ENCODE measurements at places on chromosomes 6 and 20.

DNA sequence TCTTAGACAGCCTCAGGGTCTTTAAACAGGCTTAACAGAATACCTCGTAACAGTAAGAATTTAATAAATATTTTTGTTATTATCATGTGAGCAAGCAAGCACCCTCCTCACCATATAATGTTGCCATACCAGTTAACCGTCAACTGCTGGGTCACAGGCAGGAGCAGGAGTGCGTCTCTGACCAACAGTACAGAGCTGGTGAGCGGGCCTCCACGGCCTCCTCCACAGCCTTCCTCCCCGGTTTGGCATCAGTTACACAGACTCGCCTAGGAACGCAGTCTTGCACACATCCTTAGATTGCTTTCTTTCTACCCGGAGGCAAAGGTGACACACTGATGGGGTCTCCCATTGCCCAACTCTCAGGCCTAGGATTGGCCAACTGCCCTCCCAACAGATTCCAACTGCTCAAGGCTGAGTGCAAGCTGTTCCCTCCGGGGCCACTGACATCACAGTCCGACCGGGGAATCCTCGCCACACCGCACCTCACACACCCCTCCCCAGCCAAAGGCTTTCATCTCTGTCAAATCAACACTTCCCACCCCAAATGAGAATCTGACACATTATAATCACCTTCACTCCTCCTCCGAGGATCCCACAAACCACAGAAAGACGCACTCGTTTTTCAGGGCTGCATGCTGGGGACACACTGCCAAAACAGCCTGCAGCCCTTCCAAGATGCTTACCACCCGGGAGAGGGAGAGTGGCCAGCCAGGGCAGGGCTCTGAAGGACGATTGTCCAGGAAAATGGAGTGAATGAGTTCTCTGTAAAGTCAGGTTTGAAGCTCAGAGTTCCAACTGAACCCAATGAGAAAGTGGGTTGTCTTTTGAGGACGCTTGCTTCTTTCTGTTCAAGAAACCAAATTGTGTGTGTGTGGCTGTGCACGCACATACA, 63.2 kb downstream of the PDE10A start:
- DNase-seq: no peak

DNA sequence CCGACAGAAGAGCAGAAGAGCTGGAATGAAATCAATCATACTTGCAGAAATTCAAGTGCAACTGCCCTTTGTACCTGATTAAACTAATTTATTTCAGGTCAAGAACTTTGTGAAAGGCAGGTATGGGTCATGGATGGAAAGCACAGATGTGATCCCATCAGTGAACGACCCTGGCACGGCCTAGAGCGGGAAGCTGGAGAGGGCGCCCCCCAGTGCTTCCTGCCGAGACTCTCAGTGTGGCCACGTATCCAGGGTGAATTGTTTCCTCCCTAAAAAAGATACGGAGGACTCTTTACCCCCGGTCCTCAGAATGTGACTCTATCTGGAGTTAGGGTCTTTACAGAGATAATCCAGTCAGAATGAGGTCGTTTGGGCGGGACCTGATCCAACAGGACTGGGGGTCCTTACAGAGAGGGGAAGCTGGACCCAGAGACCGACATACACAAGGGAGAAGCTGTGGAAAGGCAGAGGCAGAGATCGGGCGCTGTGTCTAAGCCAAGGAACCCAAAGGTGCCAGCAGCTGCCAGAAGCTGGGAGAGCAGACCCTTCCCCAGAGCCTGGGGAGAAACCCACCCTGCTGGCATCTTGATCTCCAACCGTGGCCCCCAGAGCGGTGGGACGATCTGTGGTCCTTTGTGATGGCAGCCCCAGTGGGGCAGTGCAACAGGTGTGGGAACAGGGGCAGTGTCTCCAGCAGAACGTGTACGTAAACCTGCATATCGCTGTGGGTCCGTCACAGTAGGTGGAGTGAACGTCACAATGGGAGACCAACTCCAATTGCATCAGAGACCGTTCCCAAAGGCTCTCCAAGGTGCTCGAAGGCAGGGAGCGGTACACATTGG, 91.9 kb downstream of the TAF4 start:
- no peak for DNase-seq

- no peak for DNase-seq
Measured at GRCh38 chr20:39993742-39994141, 695.3 kb downstream of the MAFB start.

- DNase-seq: peak; percentile 63
Measured at GRCh38 chr20:17525650-17526049, 5.5 kb downstream of the BFSP1 start.

DNA sequence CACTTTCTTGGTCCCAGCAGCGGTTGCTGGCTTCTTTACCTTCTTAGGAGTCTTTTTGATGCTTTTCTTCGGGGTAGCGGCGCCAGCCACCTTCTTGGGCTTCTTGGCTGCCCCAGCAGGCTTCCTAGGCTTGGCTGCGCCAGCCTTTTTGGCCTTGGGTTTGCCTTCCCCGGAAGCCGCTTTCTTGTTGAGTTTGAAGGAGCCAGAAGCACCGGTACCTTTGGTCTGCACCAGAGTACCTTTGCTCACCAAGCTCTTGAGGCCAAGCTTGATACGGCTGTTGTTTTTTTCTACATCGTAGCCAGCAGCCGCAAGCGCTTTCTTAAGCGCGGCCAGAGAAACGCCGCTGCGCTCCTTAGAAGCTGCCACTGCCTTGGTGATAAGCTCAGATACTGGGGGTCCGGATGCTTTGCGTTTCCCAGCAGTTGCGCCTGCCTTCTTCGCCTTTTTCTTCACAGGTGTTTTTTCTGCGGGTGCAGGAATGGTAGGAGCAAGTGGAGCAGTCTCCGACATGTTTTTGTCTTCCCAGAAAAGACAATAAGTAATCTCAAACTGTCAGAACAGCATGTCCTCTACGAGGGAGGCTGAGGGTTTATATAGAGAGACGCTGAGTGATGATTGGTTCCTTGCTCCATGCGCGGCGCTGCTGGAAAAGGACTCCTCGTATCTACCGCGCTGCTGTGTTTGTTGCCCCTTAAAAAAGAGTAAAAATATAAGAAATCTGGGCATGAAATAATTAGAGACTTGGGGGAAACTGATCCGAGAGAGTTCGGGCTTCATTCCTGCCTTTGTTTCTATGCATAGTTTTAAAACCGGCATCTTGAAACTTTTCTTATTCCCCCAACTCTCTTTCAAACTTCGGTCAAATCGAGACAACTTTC, 130.3 kb upstream of the BTN3A2 start:
- DNase-seq: peak; percentile 96

- DNase-seq: no peak
Measured at GRCh38 chr20:58212636-58213035, 15.8 kb downstream of the ANKRD60 start.

DNA sequence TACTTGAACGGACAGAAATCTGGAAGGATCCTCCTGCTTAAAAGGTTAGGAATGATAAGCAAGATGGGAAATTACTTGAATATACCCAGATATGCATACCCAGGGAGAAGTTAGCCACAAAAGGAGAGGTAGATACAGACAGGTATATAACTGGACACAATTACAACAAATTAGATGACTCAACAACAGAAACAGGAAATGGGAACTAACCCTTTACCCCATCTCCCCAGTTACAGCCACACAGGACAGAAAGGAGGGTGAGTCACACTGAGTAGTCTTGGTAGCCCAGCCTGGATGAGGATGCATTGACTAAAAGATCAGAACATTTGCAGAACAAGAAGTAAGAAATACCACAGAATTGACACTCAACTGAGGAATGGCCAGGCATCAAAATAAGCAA, 61.2 kb downstream of the C6orf52 start:
- DNase-seq: peak; percentile 57

DNA sequence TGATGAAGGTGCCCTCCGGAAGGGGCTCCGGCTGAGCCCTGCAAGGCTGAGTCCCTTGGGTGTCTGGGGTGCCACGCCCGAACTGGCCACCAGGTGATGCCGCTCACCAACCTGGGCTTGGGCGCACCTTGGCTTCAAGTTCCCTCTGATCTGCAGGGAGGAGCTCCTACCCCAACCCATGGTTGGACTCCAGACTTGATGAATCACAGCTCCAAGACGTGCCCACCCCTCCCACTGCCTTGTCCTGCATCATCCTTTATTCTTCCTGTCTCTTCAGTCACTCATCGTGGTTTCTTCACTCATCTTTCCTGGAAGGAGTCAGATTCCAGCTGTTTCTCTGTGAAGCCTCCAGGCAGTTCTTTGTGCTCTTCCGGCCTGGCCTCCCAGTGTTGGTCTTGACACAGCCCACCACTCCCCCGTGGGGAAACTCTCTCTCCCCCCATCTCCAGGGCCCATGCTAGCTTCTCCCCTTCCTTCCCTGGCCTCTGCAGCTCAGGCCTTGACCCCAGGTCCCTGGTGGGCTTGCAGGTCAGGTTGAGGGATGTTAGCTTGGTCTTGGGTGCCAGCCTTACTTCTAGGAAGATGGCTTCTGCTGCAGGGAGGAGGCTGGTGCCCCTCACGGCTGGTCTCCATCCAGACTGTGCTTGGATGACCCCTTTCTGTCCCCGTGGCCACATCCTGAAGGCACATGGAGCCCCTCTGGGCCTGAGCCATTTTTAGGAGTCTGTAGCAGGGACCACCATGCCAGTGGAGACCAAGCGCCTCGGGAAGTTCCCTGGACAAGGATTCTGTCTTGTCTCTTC, 2.6 kb upstream of the ZBP1 start:
- peak; percentile 72 for DNase-seq

GRCh38 chr6:1774226-1774915, 164.7 kb downstream of the FOXC1 start:
- DNase-seq: no peak

- DNase-seq: no peak
Measured at GRCh38 chr20:57849121-57849520, 139.3 kb upstream of the PMEPA1 start.

GRCh38 chr6:73968221-73968757, 272.3 kb downstream of the CD109 start:
- DNase-seq: no peak

GRCh38 chr6:6417475-6417874, 97.0 kb upstream of the F13A1 start:
- no peak for DNase-seq

GRCh38 chr6:44696099-44696498, 308.6 kb downstream of the CDC5L start:
- DNase-seq: no peak

GRCh38 chr6:44715188-44715587, 327.7 kb downstream of the CDC5L start:
- DNase-seq: no peak

- DNase-seq: peak; percentile 5
Measured at GRCh38 chr6:132131758-132132157, 180.6 kb upstream of the CCN2 start.

DNA sequence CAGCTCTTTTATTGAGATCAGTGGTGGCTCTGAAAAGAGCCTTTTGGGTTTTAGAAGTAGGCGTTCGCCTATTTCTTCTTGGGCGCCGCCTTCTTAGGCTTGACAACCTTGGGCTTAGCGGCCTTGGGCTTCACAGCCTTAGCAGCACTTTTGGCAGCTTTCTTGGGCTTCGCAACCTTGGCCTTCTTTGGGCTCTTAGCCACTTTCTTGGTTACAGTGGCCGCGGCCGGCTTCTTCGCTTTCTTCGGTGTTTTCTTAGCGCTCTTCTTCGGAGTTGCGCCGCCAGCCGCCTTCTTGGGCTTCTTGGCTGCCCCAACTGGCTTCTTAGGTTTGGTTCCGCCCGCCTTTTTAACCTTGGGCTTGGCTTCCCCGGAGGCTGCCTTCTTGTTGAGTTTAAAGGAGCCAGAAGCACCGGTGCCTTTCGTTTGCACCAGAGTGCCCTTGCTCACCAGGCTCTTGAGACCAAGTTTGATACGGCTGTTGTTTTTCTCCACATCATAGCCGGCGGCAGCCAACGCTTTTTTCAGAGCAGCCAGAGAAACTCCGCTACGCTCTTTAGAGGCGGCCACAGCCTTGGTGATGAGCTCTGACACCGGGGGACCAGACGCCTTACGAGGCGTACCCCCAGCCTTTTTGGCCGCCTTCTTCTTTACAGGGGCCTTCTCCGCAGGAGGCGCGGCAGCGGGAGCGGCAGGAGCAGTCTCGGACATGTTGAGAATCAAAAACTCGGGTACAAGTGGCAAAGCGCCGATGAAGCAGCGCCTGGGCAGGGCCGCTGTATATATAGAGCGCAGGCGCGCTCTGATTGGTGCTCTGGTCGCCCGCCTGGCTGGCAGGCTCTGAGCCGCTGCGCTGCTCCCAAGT, 31.3 kb upstream of the HFE start:
- peak; percentile 98 for DNase-seq

DNA sequence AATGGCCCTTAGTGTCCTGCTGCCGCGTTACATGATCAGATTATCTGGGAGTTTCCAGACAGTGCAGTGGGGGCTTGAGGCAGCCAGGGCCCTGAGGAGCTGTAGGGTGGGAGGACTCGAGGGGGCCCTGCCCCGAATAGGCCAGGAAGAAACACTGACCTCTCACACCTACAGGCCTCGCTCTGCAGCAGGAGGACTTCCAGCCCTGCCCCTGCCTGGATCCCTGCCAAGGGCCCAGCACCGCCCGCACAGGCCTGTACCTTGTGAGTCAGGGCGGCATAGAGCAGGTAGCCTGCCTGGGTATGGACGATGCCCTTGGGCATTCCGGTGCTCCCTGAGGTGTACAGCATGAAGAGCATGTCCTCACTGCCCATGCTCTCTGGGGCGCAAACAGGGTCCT, 30.1 kb upstream of the APMAP start:
- no peak for DNase-seq

GRCh38 chr20:47262008-47262364, 94.5 kb downstream of the ZMYND8 start:
- peak; percentile 60 for DNase-seq

DNA sequence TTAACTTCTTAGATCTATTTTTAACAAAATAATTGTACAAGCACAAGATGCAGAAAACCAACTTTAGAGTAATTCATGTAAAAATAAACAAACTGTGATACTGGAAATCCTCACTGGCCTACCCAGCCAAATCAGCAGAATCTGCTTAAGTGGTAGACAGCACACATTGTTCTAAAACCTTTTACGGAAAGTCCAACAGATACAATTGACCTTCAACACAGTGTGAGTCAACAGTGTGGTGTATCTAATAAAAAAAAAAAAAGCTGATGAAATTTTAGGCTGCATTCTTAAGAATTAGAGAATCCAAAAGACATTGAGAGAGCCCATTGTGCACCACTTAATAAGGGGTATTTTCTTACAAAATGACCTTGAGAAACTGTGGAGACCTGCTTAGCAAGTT, 174.5 kb downstream of the COL21A1 start:
- DNase-seq: no peak

GRCh38 chr6:38975621-38976049, 72.9 kb upstream of the GLP1R start:
- no peak for DNase-seq

- DNase-seq: no peak
Measured at GRCh38 chr20:63556873-63557478, 3.0 kb downstream of the FNDC11 start.

GRCh38 chr6:11276911-11277274, 44.4 kb upstream of the NEDD9 start:
- peak; percentile 18 for DNase-seq

GRCh38 chr6:39550191-39550590, 175.0 kb downstream of the KIF6 start:
- no peak for DNase-seq

GRCh38 chr6:14932485-14933182, 313.2 kb upstream of the JARID2 start:
- DNase-seq: no peak

- DNase-seq: no peak
Measured at GRCh38 chr20:52845044-52845443, 127.1 kb upstream of the TSHZ2 start.

GRCh38 chr20:57627339-57627738, 7.1 kb upstream of the ZBP1 start:
- DNase-seq: no peak

All from GM12865 (cell line).